ENCODE measurements at places on chromosomes 7 and 10. TPM values are rescaled to one million over a fixed set of nuclear protein-coding genes. Genes with fewer than 3 reads are reported as not detected.

CALCR gene
- total RNA-seq: not detected

NEUROG3 gene
- not detected for total RNA-seq

TNKS2 gene
- total RNA-seq: 11.2 TPM

DNA sequence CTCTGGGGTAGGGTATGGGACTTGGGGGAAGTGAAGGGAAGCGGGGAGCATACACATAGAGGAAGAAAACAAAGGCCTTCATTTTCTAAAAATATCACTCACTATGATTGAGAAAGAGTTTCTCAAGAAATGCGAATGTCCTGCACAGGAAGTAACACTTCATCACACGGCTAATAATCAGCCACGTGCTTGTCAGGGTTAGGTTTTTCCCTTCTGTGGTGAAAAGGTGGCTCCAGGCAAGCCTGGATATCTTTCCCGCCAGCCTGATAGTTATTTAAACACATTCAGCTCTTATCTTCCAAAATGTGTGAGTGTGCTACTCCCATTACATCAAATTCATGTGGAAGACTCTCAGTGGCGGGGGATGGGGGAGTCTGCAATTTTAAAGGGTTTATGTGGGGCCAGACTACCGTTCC, 166.4 kb upstream of the ADO start:
- peak; percentile 77 for DNase-seq

GRCh38 chr10:128125416-128125943, 743 bp downstream of the MKI67 start:
- no peak for DNase-seq

DNA sequence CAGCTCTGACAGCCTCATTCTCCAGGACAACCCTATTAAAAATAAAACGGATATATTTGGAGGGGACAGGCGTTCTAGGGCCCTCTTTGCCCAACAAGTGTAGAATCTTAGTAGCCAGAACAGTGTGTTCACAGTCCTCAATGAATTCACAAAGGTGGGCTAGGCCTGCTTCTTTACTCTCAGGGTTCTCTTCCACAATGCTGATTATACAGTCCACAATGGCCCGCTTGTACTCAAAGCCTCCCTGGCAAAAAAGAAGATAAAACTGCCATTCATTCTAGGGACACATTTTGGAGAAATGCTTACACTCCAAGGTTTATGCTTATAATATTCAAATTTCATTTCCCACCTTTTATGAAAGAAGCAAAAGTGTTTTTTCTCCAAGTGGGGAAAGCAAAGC, 62.6 kb downstream of the MEST start:
- DNase-seq: no peak

DNA sequence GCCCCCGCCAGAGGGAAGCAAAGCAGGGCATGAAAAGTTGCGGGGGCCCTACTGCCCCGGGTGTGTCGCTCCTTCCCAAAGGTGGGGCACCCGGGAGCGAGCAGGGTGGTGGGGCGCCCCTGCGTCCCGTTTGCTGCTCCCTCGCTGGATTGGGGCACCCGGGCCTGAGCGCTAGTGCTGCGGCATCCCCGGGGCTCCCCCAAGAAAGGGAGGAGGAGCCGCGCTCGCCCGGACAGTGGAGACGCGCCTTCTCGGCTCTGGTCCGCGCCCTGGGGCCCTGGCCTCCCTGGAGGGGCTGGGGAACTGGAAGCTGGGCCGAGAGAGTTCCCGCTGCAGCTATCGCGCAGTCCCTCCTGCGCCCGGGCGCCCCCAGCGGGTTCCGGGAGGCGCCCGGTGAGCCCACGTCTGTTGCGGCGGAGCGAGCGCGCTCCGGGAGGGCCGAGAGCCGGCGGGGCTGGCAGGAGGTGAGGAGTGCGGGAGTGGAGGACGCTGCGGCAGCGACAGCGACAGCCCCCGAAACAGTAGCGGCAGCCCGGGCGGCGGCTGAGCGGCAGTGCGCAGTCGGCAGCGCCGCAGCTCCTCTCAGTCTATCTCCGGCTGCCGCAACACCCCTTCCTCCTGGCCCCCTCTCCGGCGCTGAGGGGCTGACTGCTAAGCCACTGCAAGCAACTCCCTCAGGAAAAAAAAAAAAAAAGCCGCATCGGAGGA, 504 bp upstream of the BMPER start:
- DNase-seq: no peak

- DNase-seq: no peak
These were observed 32.6 kb upstream of the HSPB1 start for GRCh38 chr7:76269895-76270294.

- no peak for DNase-seq
These were observed 18.2 kb upstream of the RELN start for GRCh38 chr7:104007614-104008013.

- DNase-seq: no peak
These were observed 7.9 kb upstream of the GSDME start for GRCh38 chr7:24764972-24765744.

Measured in GM12878 (cell line).